Urinary bladder (tissue), 4 donors: ENCODE measurements at places on chromosomes 5 and 9. TPM values are rescaled to one million over a fixed set of nuclear protein-coding genes. Genes with fewer than 3 reads are reported as not detected.

Gene BASP1
- polyA plus RNA-seq = 40.8 TPM

Gene HK3
- polyA plus RNA-seq = 9.5 TPM

Gene ARID3C
- not detected for polyA plus RNA-seq

Gene LHX3
- not detected for polyA plus RNA-seq

- no peak for DNase-seq
Observed at GRCh38 chr5:669111-669841, 23.9 kb downstream of the TPPP start.

DNA sequence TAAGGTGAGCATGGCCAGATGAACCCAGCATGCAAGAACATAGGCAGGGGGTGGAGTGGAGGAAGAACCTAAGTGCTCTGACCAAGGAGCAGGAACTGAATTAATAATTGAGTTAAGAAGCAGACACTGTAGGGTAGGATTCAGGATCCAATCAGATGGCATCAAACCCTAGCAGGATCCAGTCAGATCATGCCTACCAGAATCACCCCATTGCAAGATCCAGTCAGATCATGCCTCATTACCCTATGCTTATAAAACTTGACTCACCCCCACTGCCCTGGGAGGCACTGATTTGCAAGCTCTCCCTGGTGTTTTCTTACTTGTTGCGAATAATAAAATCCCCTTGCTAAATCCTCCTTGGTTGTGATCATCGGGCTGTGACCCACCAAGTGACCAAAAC, 19.7 kb downstream of the TUSC1 start:
- no peak for DNase-seq

DNA sequence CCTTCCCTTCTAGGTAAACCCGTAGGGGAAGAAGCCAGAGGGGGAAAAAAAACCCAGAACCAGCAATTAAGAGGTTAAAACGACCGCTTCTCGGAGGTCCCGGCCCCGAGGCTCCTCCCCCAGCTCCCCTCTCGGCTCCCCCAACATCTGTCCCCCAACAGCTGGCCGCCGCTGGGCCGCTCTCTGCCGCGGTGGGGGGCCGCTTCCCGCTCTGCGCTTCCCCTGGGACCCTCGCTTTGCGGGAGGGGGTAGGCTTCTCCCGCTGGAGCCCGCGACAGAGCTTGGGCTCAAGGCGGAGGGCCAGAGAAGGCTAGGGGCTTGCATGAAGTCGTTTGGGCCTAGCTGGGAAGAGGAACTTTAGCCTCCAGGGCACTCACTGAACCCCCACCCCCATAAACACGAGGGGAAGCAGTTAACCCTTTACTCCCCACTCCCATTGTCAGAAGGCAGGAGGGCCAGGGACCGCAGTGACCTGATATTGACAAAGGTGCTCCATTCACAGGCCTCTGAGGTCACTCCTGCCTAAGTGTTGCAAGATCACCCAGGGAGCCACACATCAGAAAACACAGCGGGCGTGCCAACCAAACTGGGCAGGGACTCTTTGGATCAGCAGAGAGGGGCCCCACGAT, 7.5 kb downstream of the LHX6 start:
- DNase-seq = no peak

GRCh38 chr9:14327036-14327435, 13.1 kb upstream of the NFIB start:
- no peak for DNase-seq

GRCh38 chr5:124841829-124842712, 95.6 kb upstream of the ZNF608 start:
- DNase-seq = no peak

- DNase-seq = no peak
Observed at GRCh38 chr5:179413711-179414458, 68.6 kb upstream of the ADAMTS2 start.
